ENCODE measurements at places on chromosomes 7 and 10. TPM values are rescaled to one million over a fixed set of nuclear protein-coding genes. Genes with fewer than 3 reads are reported as not detected.

TAS2R41 gene
- total RNA-seq, result not detected

PGAM2 gene
- total RNA-seq, result not detected

ATP6V0A4 gene
- total RNA-seq, result 0.15 TPM

TUBB8 gene
- total RNA-seq, result 0.12 TPM

CLCN1 gene
- 0.02 TPM for total RNA-seq

ADARB2 gene
- total RNA-seq, result not detected

AHR gene
- 14.2 TPM for total RNA-seq

TMEM184A gene
- 15.2 TPM for total RNA-seq

NUPR2 gene
- total RNA-seq, result not detected

SPDYE6 gene
- not detected for total RNA-seq

RBP3 gene
- not detected for total RNA-seq

SNX8 gene
- total RNA-seq, result 70.0 TPM

LRRD1 gene
- not detected for total RNA-seq

TSPAN15 gene
- total RNA-seq, result 113 TPM

WNT8B gene
- total RNA-seq, result 0.03 TPM

LLCFC1 gene
- not detected for total RNA-seq

MCU gene
- 40.5 TPM for total RNA-seq

SKIDA1 gene
- total RNA-seq, result 1.5 TPM

STAG3 gene
- 0.22 TPM for total RNA-seq

CADPS2 gene
- total RNA-seq, result 0.13 TPM

FAM25C gene
- not detected for total RNA-seq

PTPRE gene
- total RNA-seq, result 3.1 TPM

EMX2 gene
- total RNA-seq, result not detected

SLC29A4 gene
- 16.1 TPM for total RNA-seq
